ENCODE measurements at places on chromosomes 6 and 20. TPM values are rescaled to one million over a fixed set of nuclear protein-coding genes. Genes with fewer than 3 reads are reported as not detected.

- no peak for DNase-seq
Observed at GRCh38 chr6:78618970-78619369, 248.4 kb upstream of the IRAK1BP1 start.

Gene HCK
- total RNA-seq = 7.0 TPM

Gene GSTA4
- total RNA-seq = 10.6 TPM

DNA sequence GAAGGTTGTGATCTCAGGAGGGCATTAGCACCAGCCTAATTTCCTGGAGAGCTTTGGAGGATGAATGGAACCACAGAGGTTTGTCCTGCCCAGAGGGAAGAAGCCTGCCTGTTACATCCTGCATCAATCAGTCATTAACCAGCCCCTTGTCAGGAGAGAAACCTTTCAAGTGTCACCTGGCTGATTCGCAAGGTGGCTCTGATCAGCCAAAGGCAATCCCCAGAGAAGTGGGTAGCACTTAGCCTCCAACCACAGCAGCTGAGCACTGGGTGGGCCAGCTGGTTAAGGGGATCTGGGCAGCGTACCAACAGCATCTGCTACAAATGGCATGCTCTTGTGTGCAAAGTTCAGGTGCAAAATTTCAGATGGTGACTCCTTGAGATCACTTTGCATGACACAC, 26.9 kb downstream of the ANKEF1 start:
- DNase-seq = no peak

DNA sequence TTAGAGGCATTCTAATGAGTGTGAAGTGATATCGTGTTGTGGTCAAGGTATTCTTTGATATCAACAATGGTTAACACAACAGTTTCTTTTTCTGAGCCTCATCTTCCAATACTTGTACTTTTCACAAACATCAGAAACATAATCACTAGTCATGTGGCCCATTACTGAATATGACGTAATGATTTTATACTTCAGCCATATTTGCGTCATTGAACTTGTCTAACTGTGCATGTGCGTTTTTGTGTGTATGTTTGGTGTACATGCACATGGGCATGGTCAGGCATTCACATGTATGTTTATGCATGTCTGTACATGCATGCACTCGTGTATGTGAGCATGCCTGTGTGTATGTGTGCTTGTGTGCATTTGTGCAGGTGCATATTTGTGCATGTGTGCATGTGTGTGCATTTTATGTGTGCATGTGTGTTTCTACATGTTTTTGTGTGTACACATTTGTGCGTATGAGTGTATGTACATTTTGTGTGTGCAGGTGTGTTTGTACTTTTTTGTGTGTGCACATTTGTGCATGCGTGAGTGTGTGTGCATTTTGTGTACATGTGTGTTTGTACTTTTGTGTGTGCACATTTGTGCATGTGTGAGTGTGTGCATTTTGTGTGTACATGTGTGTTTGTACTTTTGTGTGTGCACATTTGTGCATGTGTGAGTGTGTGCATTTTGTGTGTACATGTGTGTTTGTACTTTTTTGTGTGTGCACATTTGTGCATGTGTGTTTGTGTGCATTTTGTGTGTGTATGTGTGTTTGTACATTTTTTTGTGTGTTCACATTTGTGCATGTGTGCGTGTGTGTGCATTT, 29.4 kb downstream of the PRR18 start:
- no peak for DNase-seq

Gene PCK1
- 4.4 TPM for total RNA-seq

DNA sequence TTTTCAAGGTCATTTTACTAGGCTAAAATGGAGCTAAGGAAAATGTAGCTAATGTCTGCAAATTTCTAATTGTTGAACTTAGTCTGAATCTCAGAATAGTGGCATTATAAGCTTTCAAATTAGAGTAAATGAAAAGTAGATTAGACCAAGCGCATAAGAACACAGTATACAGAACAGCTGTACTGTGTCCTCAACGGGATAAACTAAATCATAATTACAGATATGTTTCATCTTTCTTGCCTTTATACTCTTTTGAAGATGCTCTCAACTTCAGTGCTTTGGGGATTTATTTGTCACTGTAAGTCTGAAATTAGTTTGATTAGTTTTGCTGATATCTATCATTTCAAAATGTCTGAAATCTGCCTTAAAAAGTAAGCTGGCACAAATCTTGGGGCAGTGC, 305.4 kb downstream of the LAMA2 start:
- DNase-seq = no peak

GRCh38 chr6:51184046-51184445, 365.4 kb downstream of the TFAP2B start:
- DNase-seq = no peak

GRCh38 chr6:94272327-94272726, 853.0 kb upstream of the EPHA7 start:
- DNase-seq = no peak

DNA sequence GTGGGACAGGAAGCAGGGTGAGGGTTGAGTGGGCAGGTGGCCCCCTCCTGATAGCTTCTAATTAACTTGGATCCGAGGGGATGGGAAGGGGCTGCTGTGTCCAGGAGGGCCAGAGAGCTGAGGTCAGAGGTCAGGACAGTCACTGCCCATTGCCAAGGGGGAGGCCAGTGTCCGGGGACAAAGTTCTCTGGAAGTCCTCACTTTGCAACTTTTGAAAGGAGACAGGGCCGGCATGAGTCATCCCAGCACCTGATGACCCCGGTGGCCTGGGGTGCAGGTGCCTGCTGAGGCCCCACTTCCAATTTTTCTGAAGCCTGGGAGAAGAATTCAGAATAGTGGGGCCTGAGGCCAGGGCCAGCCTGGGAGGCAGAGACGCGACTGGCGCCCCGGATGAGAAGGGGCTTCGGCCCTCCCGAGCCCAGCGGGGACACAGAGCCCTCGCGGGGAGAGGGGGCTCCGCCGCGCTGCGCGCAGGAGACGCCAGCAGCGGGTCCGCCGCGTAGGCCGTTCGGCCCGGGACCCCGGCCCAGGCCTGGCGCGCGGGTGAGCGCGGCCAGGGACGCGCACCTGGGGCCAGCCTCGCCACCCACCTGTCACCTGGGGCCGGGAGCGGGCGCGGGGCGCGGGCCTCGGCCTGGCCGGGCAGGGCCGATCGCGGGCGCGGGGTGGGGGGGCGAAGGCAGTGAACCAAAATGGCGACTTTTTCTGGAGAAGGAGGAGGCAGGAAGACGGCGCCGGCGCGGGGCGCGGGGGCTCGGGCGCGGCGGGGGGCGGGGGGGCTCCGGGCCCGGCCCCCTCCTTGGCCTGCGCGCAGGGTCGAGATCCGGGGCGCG, 586 bp downstream of the ZNF512B start:
- peak; percentile 53 for DNase-seq

DNA sequence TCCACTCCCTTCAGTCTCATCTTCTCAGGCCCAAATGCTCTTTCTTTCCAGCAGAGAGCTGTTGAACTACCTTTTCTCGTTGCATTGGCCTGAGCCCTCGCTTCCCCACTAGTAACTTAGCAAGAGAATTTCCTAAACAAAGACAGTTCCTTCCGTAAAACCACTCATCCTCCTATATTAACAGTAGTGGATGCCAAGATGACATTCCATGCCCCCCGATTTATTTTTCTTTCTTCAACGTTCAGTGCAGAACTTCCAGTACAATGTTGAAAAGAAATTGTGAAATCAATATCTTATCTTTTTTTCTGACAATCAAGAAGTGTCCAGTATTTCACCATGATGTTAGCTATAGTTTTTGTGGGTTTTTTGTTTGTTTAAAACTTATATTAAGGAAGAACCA, 45.8 kb downstream of the SOX4 start:
- no peak for DNase-seq

Measured in Right ventricle myocardium inferior (tissue), 1 donor.